ENCODE measurements at places on chromosomes 6 and 20.

- no peak for DNase-seq
Observed at GRCh38 chr6:119446115-119446554, 96.6 kb upstream of the MAN1A1 start.

- no peak for DNase-seq
Observed at GRCh38 chr6:41639809-41640371, 1.6 kb downstream of the MDFI start.

DNA sequence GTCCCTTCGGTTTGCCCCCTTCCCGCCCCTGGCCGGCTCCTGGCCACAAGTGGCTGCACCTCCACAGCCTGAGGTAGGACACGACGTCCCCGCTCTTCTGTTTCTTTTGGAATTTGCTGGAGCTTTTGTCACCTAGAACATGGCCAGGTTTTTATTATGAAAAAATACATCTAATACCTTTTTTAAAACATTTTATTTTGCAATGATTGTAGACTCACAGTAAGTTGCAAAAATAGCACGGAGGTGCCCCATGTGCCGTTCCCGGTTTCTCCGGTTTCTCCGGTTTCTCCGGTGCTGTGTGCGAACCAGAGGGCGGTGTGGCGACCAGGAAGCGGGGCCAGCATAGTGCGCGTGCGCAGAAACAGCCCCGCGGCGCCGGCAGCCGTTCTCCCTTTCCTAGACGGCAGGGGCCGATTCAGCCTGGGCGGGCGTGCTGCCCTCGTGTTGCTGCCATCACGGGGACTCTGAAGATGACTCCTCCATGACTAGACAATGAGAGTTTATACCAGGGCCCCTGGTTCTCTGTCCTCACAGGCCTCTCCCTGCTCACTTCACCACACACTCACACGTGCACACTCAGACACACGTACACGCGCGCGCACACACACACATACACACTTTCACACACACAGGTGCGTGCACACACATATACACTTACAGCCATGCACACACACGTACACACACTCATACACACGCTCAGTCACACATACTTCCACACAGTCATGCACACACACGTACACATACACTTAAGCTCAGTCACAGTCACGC lies 102.1 kb downstream of the TMEM242 start:
- DNase-seq: peak; percentile 82

- peak; percentile 34 for DNase-seq
Observed at GRCh38 chr6:26197933-26198721, 110.9 kb downstream of the HFE start.

GRCh38 chr6:135126034-135126433 lies 55.1 kb upstream of the MYB start:
- no peak for DNase-seq

- DNase-seq: no peak
Observed at GRCh38 chr20:45409521-45410272, 1.6 kb downstream of the DBNDD2 start.

DNA sequence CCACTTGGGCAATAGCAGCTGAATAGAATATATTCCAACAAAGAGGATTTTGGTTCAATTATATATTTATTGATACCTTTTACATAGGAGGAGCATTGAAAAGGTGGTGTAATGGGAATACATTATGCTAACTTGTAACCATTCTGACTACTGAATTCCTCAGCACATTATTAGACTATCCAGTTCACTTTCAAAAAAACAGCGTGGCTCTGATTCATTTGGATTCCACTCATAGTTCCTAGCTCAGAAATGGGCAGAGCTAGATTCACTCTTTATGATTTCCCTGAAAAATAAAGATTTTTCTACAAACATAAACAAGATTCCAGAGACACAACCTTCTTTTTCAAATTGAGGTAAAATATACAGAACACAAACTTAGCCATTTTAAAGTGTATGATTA lies 9.2 kb upstream of the TRERF1 start:
- no peak for DNase-seq

GRCh38 chr6:132131758-132132157 lies 180.6 kb upstream of the CCN2 start:
- no peak for DNase-seq

GRCh38 chr20:38013887-38014286 lies 19.4 kb downstream of the TTI1 start:
- no peak for DNase-seq

- peak; percentile 13 for DNase-seq
Observed at GRCh38 chr6:44003345-44004061, 123.7 kb downstream of the MRPL14 start.

DNA sequence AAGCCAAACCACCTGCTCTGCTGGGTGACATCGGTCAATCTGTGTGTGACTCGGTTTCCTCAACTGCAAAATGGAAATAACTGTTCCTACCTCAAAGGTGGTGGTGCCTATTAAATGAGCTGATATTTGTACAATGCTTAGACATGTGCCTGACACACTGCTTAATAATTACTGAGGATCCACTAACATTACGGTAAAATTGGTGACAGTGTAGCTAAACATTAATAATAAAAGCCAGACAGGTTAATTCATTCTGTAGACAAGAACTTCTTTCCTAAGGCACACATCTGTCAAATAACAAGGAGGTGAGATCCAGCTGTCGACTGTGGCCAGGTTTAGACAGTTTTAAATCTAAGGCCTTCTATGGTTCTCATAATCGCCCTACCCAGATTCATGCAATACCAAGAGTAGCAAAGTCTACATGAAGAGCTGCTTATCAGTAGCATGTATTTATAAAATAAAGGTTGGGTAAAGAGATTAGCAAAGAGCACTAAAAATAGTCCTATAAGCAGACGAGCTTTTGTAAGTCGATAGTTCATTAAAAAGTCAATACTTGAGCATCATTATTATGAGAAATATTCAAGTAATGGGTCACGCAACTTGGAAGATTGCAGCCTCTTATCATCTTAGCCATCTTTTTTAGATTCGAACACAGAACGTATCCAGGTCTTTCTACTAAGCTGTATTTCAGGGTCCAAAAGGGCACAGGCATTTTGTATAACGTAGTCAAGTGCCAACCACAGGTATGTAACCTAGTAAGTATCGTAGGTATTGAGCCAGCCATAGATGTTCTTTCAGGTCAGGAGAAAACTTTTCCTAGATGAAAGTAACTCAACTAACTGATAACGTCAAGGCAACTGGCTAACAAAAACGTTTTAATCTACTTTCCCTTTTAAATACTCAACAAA lies 3.2 kb downstream of the CNKSR3 start:
- DNase-seq: no peak

DNA sequence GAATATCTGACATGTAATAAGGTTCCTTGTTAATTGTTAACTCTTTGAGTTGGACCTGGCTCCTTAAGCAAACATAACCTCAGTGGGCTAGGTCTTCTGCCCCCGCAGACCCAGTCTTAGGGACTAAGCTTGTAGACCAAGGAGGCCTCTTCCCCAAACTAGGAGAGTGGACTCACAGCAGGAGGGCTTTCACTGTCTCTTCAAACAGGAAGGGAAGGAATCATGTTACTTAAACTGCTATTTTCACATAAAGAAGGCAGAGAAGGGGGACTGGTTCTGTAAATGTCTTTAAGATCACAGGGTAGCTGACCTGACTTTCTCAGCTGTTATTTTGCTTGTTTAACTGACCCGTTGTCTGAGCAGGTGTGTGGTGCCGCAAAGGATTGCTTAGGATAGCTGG lies 34.9 kb upstream of the PRDM1 start:
- no peak for DNase-seq

- DNase-seq: no peak
Observed at GRCh38 chr6:137783710-137784109, 83.3 kb upstream of the TNFAIP3 start.

DNA sequence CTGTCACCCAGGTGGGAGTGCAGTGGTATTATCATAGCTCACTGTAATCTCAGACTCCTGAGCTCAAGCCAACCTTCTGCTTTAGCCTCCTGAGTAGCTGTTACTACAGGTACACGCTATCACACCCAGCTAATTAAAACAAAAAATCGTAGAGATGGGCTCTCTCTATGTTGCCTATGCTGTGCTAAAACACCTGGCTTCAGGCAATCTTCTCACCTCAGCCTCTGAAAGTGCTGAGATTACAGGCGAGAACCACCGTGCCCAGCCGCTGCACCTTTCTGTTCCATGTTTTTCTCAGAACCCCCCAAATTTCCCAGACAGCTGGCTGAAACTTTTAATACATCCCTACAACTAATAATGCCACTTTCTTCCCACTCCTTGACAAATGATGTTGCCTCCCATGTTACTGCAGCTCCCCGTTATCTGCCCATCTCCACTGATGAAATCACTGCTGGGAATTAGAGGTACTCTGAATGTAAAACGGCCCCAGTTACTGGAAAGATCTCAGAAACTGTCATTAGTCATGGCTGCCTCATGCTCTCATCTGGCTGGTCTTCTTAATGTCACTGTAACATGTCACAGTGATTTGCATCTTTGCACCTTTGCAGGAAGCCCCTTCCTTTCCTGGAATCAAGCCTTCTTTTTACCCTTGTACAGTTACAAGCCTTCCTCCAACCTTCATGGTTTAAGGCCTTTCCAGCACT lies 697.5 kb downstream of the PRKN start:
- no peak for DNase-seq

DNA sequence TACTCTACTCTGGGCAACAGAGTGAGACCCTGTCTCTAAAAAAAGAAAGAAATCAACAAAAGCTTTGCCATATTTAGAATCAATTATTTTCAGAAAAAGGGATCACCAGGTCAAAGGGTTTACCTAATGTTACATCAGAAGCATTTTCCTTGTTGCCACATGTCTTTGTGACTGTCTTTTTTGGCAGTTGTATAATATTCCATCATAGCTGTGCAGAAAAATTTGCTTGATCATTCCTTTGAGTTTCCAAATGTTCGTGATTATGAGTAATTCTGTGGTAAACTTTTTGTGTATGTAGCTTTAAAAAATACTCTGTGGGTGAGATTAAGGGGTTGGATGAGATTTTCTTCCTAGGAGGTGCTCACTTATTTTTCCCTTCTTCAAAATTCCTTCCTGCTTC lies 26.4 kb downstream of the PNPLA1 start:
- no peak for DNase-seq

DNA sequence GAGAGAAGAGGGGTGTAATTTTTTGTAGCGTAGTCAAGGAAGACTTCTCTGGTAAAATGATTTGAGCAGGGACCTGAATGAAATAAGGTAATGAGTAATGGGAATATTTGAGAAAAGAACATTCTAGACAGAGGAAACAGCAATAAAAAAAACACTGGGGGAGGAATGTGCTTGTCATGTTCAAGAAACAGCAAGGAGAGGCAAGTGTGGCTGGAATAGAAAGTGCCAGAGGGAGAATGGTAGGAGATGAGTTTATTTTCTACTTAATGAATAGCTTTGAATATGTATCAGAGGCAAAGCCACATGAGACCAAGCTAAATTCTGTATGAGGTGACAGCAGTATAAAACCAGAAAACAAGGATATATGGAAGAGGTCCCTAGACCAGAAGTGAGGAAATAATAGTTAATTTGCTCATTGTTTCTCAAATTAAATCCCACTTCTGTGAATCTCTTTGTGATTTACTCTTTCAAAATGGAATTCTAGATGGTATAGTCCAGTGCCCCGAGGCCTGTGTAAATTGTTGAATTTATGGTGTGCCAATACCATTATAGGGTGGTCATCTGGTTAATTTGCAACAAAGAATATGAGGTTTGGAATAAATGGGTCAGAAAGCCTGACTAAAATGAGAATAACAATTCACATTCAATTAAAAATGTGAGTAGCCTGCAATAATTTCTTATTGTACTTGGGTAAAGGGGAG lies 170.2 kb downstream of the CDKAL1 start:
- no peak for DNase-seq

DNA sequence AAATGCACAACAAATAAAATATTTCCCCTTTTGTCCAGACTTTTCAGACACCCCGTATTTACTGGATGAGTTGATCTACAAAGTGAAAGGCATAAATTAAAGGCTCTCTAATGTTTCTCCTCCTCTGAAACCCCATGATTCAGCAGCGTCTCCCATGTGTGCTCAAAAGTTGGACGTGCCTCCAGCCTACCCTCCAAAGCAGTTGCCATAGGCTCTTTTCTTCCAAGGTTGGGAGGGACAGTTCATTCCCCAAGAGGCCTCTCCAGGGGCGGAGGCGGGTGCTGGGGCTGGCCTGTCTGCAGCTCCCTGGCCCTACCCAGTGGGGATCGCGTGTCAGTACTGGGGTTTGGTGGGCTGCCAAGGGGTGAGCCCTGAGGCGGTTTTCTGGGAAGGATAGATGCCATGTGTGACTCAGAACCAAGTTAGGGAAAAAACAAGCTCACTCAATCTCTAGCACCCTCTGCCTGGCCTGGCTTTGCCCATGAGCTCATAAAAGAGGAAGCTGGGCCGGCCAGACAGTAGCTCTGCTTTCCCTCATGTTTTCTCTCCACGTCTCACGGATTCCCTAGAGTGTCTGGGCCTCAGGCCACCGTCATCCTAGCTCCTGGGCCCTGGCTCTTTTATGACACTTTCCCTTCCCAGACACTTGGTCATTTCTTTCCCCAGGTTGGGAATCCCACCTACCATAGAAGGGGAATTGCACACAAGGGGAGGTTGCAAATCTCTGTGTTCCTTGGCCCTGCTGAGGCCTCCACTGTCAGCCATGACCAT lies 8.0 kb upstream of the IER3 start:
- no peak for DNase-seq

DNA sequence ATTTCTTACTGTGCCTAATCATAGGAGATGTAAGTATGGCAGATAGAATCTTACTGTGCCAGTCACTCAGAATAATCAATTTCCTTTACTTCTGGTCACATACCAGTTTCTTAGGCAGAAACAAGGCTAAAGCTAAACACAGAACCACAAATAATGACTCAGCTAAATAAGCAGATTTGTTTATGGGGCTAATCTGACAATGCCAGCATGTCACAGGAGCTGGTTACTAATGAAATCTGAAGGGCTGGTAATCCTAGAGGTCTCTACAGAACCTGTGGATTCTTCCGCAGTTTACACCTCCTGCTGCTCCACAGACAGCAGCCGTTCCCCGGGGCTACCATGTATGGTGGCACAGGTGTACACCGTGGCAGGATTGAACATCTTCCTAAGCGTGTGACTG lies 80.8 kb downstream of the LYRM4 start:
- no peak for DNase-seq

GRCh38 chr6:87334683-87335082 lies 5.6 kb upstream of the GJB7 start:
- no peak for DNase-seq

- no peak for DNase-seq
Observed at GRCh38 chr6:128554302-128554701, 33.9 kb upstream of the PTPRK start.

GRCh38 chr6:95093154-95093553 lies 484.2 kb upstream of the MANEA start:
- DNase-seq: no peak
